ENCODE measurements at places on chromosomes 11 and 22.

DNA sequence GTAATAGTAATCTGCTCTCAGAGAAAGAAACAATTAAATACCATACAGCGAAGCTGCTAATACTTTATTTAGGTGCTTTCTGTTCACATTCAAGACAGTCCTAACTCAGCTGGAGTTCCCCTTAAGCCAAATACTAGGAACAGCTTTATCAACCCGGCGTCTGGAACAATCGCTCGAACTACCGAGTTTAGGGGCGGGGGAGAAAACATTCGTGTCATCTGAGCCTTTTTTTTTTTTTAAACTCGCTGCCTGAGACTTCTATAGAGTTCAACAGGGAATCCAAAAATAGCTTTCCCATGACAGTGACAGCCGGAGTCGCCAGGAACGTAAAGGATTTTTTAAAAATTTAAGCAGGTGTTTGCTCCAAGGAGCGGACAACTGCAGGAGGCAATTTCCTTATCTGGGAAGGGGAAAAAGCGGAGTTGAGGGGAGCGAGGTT, 852 bp downstream of the TRAF6 start:
- H3K4me3 ChIP-seq: peak overlapping the region; percentile 94
- no peaks in the 10 kb centered on the region for H3K27me3 ChIP-seq
- DNase-seq: peak; percentile 14
- peaks cover 32% of the 10 kb centered on the region for H3K4me1 ChIP-seq
- H3K36me3 ChIP-seq: no peaks in the 10 kb centered on the region

DNA sequence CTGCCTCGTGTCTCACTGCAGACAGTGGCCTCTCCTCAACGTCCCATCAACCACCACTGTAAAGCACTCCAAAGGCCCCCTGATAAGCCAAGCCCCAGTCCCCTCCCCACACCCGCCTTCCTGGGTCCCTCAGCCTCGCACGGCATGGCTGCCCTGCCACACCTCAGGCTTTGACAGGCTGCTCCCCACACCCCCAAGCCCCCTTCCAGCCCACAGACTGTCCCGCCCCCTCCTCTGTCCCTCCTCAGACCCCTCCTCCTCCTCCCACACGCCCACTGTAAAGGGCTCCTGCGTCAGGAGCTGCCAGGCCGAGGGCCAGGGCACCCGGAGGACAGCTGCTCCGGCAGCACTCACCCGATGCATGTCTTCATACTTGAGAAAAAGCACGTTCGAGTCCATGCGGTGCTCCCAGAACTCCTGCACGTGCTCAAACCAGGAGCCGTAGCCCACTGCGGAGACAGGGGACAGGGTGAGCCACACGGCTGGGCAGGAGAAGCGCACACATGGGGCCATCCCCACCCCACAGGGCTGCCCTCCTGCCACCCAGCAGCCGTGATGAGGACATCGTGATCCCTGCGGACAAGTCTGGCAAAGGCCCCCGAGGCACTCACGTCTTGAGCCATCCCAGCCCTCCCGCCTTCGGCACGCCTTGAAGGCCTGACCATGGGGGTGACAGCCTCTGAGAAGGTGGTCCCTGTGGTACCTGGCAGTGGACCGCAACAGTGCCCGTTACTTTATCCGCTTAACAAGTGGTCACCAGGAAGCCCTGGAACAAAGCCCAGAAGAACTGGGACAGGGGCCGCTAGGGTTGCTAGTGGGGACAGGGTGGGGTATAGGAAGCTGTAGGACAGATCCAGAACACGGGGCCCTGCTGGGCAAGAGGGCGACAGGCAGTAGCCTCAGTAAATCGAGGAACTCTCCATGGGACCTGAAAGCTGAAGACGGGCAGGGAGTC, 21.5 kb upstream of the EFCAB6 start:
- H3K36me3 ChIP-seq: no peaks in the 10 kb centered on the region
- peaks cover 8% of the 10 kb centered on the region for H3K27me3 ChIP-seq
- no peak for DNase-seq
- no peak overlapping the region for H3K27ac ChIP-seq
- H3K4me3 ChIP-seq: no peak overlapping the region

- no peaks in the 10 kb centered on the region for H3K4me1 ChIP-seq
- no peaks in the 10 kb centered on the region for H3K27me3 ChIP-seq
- no peaks in the 10 kb centered on the region for H3K36me3 ChIP-seq
- no peak overlapping the region for H3K27ac ChIP-seq
Observed at GRCh38 chr11:8292351-8292750, 28.7 kb upstream of the LMO1 start.

GRCh38 chr11:11533751-11534150, 88.1 kb downstream of the GALNT18 start:
- no peak overlapping the region for H3K4me3 ChIP-seq
- H3K4me1 ChIP-seq: no peaks in the 10 kb centered on the region
- H3K27me3 ChIP-seq: no peaks in the 10 kb centered on the region
- H3K36me3 ChIP-seq: no peaks in the 10 kb centered on the region
- H3K27ac ChIP-seq: no peak overlapping the region
- DNase-seq: no peak
